Small intestine (tissue), 16 donors: ENCODE measurements at places on chromosomes 11 and 22.
A peak's percentile ranks its signal among the peaks of the same experiment; 100 is the strongest.

DNA sequence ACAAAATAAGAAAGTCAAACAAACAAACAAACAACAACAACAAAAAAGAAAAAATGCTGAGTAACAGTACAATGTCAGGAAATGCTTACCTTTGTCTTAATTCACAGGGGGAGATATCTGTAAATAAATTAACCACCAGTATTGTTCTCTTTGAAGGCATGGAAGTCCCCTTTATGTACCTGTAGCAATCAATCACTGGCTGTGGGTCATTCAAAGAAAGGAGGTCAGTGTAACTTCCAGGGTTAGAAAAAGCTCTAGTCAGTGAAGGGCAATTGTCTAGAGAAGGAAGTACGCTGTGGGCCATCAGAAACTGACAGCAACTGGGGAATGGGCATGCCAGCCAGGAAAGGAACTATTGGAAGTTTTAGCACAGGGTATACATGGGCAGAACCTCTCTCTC, 121.5 kb upstream of the LUZP2 start:
- H3K36me3 ChIP-seq = no peaks in the 10 kb centered on the region
- no peak overlapping the region for H3K27ac ChIP-seq
- no peaks in the 10 kb centered on the region for H3K4me1 ChIP-seq

DNA sequence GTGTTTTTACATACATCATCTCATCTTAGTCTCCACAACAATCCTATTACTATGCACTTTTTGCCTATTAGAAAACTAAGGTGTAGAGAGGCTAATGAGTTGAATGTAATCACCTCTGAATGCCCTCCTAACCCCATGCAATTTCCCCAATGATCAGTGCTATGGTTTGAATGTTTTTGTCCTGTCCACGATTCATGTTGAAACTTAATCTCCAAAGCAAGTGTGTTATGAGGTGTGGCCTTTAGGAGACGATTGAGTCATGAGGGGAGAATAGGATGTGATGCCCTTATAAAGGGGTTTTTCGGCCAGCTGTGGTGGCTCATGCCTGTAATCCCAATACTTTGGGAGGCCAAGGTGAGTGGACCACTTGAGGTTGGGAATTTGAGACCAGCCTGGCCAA, 2.0 kb upstream of the CCDC73 start:
- no peak overlapping the region for H3K27ac ChIP-seq
- DNase-seq = no peak
- H3K36me3 ChIP-seq = no peaks in the 10 kb centered on the region
- H3K4me1 ChIP-seq = no peaks in the 10 kb centered on the region
- H3K27me3 ChIP-seq = no peaks in the 10 kb centered on the region

GRCh38 chr11:17141156-17141555, 63.7 kb upstream of the RPS13 start:
- H3K4me1 ChIP-seq = no peaks in the 10 kb centered on the region
- H3K36me3 ChIP-seq = peaks cover 19% of the 10 kb centered on the region
- no peak overlapping the region for H3K4me3 ChIP-seq
- H3K27me3 ChIP-seq = no peaks in the 10 kb centered on the region
- H3K27ac ChIP-seq = no peak overlapping the region

DNA sequence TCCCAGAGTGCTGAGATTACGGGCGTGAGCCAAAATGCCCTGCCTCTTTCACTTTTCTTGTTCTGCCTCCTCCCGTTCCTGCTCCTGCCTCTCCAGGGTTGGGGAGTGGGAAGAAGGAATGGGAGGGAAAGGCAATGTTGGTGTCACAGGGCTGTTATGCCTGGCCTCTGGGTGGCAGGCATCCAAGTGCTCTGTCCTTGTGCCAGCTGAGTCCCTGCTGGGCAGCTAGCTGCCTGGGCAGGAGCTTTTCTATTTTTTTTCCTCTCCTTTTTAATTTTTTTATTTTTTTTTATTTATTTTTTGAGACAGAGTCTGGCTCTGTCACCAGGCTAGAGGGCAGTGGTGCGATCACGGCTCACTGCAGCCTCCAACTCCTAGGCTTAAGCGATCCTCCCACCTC, 4.1 kb upstream of the SAC3D1 start:
- DNase-seq = no peak
- H3K27me3 ChIP-seq = no peaks in the 10 kb centered on the region
- peaks cover 3% of the 10 kb centered on the region for H3K36me3 ChIP-seq
- no peaks in the 10 kb centered on the region for H3K4me1 ChIP-seq
- no peak overlapping the region for H3K4me3 ChIP-seq

GRCh38 chr11:44338698-44339529, 29.0 kb upstream of the ALX4 start:
- peaks cover 4% of the 10 kb centered on the region for H3K27me3 ChIP-seq
- no peaks in the 10 kb centered on the region for H3K4me1 ChIP-seq
- no peaks in the 10 kb centered on the region for H3K36me3 ChIP-seq
- no peak overlapping the region for H3K4me3 ChIP-seq
- no peak for DNase-seq

DNA sequence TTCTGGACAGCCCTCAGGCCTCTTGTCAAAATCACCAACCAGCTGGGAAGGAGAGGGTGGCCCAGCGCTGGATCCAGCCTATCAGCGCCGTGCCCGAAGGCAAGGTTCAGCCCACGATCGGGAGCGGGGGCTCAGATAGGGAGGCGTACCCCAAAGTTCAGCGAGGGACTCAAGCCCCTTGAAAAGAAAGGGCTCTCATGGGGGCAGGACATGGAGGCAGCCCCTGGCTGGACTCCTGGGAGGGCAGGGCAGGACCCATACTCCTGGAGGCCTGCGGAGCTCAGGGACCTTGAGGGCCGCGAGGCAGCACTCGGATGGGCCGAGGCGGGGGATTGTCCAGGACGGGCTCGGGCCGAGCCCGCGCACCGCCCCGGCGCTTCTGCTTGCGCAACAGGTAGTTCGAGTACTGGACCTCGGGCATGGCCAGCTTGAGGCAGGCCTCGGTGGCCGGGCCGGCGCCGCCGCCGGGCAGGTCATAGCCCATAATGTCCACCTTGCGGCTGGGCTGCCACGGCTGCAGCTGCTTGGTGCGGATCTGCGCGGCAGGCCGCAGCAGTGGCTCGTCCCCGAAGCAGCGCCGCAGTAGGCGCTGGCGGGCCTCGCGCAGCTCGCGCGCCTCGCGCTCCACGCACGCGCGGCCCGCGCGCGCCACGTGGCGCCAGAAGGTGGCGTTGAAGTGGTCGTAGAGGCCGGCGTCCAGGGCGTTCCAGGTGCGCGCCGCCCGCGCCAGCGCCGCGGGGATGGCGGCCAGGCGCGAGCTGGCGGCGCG, 6.5 kb downstream of the GAL3ST3 start:
- no peak overlapping the region for H3K27ac ChIP-seq
- no peaks in the 10 kb centered on the region for H3K4me1 ChIP-seq
- no peak for DNase-seq
- no peaks in the 10 kb centered on the region for H3K36me3 ChIP-seq
- H3K27me3 ChIP-seq = peaks cover 6% of the 10 kb centered on the region

DNA sequence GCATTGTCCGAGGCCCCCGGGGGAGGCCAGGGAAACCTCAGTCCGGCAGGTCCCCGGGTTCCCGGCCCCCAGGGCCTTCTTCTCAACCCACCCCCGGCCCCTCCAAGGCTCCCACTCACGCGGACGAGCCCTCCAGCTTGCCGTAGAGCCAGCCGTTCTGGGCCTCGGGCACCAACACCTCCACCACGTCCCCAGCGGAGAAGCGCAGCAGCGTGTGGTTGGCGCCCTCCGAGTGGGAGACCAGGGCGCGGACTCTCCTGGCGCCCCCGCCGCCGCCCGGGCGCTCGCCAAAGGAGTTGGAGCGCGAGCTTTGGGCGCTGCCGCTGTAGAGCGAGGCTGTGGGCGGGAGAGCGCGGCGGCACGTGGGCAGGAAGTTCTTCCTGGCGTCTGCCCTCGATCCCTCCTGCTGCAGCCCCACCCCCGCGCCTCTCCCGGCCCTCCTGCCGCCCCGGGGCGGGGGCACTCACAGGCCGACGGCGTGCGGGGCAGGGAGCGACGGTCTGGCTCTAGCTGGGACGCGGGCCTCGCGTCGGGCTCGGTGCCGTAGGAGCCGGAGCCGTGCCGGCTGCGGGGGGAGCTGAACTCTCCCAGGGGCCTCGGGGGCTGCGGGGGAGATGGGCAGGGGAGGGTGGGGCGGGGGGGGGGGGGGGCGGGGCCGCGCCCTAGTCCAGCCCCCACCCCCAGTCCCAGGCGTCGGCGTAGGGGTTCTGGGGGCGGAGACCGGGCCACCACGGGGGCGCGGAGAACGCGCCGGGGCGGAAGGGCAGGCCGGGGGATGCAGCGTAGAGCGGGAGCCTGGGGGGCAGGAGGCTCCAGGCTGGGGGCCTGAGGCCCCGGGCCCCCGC, 4.9 kb upstream of the SLC16A8 start:
- peaks cover 6% of the 10 kb centered on the region for H3K27me3 ChIP-seq
- no peak overlapping the region for H3K4me3 ChIP-seq
- peaks cover 26% of the 10 kb centered on the region for H3K36me3 ChIP-seq
- H3K4me1 ChIP-seq = no peaks in the 10 kb centered on the region

GRCh38 chr11:85626496-85626895, 648 bp downstream of the DLG2 start:
- no peaks in the 10 kb centered on the region for H3K36me3 ChIP-seq
- peaks cover 8% of the 10 kb centered on the region for H3K4me1 ChIP-seq
- no peak overlapping the region for H3K4me3 ChIP-seq

GRCh38 chr11:115183136-115183535, 321.1 kb downstream of the CADM1 start:
- H3K27me3 ChIP-seq = no peaks in the 10 kb centered on the region
- no peak overlapping the region for H3K27ac ChIP-seq
- H3K4me3 ChIP-seq = no peak overlapping the region
- H3K4me1 ChIP-seq = no peaks in the 10 kb centered on the region
- DNase-seq = no peak
- H3K36me3 ChIP-seq = no peaks in the 10 kb centered on the region

GRCh38 chr11:88246696-88247095, 71.5 kb upstream of the RAB38 start:
- DNase-seq = no peak
- no peaks in the 10 kb centered on the region for H3K4me1 ChIP-seq
- no peak overlapping the region for H3K27ac ChIP-seq
- H3K4me3 ChIP-seq = no peak overlapping the region
- no peaks in the 10 kb centered on the region for H3K36me3 ChIP-seq

DNA sequence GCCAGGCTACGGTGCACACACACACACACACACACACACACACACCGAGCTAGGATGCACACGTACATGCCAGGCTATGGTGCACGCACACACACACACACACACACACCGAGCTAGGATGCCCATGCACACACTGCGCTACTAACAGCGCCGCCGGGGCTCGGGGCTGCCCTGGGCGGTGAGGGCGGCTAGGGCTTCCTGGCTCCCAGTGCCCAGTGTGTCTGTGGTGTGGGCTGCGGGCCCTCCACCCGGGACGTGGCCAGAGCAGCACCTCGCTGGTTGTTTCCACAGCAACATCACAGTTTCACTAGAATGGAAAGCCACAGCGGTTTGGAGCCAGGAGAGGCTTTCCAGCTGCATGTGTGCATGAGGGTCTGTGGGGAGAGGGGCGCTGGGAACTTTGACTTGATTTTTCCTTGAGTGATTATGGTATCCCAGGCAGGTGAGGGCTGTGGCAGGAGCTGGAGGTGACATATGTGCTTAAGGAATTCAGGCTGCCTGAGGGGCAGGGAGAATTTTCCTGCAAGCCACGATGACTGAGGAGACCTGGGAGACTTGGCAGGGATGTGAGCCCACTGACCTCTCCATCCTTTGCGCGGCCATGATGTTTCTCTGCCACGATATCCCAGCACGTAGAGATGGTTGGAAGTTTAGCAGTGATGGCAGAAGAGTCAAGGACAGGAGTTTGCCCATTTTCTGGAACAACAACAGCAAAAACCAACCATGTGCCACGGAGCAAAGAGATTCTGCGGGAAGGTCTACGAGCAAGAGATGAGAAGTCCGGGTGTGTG, 195.9 kb downstream of the SNX19 start:
- H3K27ac ChIP-seq = no peak overlapping the region
- DNase-seq = no peak
- no peaks in the 10 kb centered on the region for H3K36me3 ChIP-seq
- no peak overlapping the region for H3K4me3 ChIP-seq
- H3K27me3 ChIP-seq = no peaks in the 10 kb centered on the region

- H3K4me3 ChIP-seq = peak within 1 kb of the TSS; percentile 50
- H3K27ac ChIP-seq = peak within 1 kb of the TSS; percentile 38
- H3K27me3 ChIP-seq = no peaks in the 10 kb centered on the region
- H3K36me3 ChIP-seq = peaks cover 4% of the 10 kb centered on the region
Measured at GRCh38 chr11:66316849-66317251, at the start of gene CD248. CD248 (minus strand) TSS chr11:66317044; CDS start chr11:66317027, 17 bp downstream.

- H3K27me3 ChIP-seq = no peaks in the 10 kb centered on the region
- no peak for DNase-seq
- peaks cover 1% of the 10 kb centered on the region for H3K4me1 ChIP-seq
- H3K4me3 ChIP-seq = no peak overlapping the region
- no peak overlapping the region for H3K27ac ChIP-seq
Measured at GRCh38 chr11:62130283-62131169, 6.7 kb downstream of the INCENP start.

GRCh38 chr11:44777209-44778194, 50.7 kb downstream of the TSPAN18 start:
- H3K36me3 ChIP-seq = no peaks in the 10 kb centered on the region
- DNase-seq = no peak
- no peak overlapping the region for H3K27ac ChIP-seq

DNA sequence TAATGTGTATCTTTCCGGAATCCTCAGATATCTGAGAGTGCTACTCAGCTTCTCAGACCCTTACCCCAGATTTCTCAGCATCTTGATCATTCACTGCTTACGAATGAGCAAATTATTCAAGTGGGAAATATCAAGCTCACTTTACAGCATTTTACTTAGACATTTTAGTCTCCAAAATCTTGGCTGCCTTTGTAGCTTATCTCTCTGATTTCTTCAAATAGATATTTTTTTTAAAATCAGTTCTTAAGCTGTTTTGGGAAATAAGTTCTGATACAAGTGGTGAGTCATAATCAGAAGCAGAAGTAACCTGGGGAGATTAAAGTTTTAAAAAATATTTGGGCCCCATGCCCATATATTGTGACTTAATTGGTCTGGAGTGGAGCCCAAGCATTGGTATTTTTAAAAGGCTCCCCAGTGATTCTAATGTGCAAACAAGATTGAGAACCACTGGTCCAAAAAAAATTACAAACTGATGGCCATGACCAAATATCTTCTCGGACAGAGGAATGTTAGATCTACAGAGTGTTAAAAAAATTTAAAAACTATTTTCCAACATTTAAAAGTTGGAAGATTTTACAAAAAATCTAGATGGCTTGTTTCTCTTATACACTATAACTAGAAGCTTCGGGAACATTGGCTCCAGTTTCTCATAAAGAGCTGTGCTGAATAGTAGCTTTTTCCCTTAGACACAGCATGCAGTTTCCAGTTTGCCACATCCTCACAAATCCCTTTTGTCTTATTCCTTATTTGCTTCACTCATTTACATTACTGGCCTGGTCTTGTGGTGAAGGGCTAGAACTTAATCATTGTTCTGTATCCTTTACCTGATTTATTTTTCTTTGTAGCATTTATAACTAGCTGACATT, 87.8 kb upstream of the BMAL1 start:
- no peak overlapping the region for H3K27ac ChIP-seq
- H3K36me3 ChIP-seq = no peaks in the 10 kb centered on the region
- no peaks in the 10 kb centered on the region for H3K4me1 ChIP-seq
- no peak overlapping the region for H3K4me3 ChIP-seq
- DNase-seq = no peak
